Stomach (tissue), 19 donors: ENCODE measurements at places on chromosomes 5 and 9. TPM values are rescaled to one million over a fixed set of nuclear protein-coding genes. Genes with fewer than 3 reads are reported as not detected.

Gene CAVIN4
- 0.55 TPM for total RNA-seq

DNA sequence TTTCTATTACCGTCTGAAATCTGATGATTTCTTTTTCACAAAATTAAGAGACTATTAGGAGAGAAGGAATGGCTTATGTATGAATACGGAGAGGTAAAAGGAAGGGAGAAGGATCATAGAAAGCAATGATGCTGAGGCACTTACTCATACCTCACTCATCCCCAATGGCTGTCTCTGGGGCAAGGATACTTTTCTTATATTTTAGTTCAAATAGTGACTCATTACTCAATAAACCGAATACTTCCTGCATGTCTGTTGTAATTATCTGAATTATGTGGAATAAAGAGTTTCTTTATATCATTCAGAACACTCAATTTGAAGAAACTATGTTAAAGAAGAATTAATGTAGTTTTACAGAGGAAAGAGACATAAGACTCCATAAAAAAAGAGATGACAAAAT is 284.5 kb upstream of the NUDT12 start:
- H3K4me1 ChIP-seq, result no peaks in the 10 kb centered on the region
- no peaks in the 10 kb centered on the region for H3K36me3 ChIP-seq
- H3K4me3 ChIP-seq, result no peak overlapping the region
- no peak for DNase-seq
- no peak overlapping the region for H3K27ac ChIP-seq
- no peaks in the 10 kb centered on the region for H3K27me3 ChIP-seq

DNA sequence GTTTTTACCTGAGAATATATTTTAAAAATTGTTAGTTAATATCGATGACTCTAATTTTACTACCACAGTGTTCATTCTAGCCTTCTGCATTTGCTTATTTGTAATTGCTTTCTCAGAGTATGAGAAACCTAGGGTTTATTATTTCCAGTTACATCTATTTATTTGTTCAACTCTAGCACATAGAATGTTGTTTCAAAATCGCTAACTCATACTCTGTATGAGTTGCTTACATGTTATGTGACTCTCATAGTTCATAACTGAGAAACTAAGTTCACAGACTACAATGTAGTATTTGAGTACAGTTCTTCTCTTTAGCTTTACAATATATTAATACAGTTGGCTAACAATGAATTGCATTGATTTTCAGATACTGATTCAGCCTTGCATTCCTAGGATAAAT is 103.2 kb downstream of the MACROH2A1 start:
- no peak overlapping the region for H3K4me3 ChIP-seq
- no peak overlapping the region for H3K27ac ChIP-seq
- H3K4me1 ChIP-seq, result no peaks in the 10 kb centered on the region
- no peaks in the 10 kb centered on the region for H3K27me3 ChIP-seq
- no peak for DNase-seq

DNA sequence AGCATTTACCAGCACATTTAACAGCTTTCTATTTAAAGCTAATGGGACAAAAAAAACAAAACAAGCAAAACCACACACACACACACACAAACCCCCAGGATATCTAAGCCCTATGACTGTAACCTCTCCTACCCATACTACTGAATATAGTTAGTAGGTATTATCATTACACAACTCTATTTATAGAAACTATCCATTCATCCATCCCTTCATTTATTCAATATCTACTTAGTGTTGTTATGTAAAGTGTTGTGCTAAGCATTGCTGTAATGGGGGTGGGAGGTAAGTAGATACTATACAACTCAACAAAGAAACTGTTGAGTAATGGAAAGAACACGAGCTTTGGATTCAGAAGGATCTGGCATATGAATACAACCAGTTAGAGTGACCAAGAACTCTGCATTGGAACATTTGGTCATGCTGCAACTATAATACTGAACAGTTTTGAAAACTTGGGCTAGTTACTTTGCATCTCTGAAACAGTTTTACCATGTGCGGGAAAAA is 82.3 kb upstream of the ZNF608 start:
- no peak overlapping the region for H3K27ac ChIP-seq
- H3K4me1 ChIP-seq, result peaks cover 5% of the 10 kb centered on the region
- no peak overlapping the region for H3K4me3 ChIP-seq
- no peak for DNase-seq

Gene RASGRF2
- 9.0 TPM for total RNA-seq

DNA sequence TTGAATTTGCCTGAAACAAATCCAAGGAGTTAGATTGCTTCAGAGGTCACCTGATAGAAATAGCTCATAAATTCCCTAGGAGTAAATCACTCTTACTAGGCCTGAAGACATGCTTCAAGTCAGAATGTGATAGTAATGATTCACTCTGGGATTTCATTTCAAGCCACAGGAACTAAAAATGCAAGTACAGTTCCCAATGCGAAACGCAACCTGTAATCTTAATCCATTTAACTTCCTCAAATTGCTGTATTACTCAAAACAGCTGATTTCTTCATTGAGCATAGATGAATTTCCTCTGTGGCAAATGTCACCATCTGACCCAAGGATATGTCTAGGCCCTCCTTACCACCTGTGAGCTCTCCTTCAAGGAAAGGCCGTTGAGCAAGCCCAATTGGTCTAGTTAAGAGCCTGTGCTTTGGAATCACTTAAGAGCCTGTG is 32.1 kb upstream of the IL6ST start:
- H3K4me1 ChIP-seq, result peaks cover 14% of the 10 kb centered on the region
- H3K36me3 ChIP-seq, result no peaks in the 10 kb centered on the region
- H3K27ac ChIP-seq, result no peak overlapping the region
- H3K4me3 ChIP-seq, result no peak overlapping the region
- peak; percentile 10 for DNase-seq
- H3K27me3 ChIP-seq, result no peaks in the 10 kb centered on the region

DNA sequence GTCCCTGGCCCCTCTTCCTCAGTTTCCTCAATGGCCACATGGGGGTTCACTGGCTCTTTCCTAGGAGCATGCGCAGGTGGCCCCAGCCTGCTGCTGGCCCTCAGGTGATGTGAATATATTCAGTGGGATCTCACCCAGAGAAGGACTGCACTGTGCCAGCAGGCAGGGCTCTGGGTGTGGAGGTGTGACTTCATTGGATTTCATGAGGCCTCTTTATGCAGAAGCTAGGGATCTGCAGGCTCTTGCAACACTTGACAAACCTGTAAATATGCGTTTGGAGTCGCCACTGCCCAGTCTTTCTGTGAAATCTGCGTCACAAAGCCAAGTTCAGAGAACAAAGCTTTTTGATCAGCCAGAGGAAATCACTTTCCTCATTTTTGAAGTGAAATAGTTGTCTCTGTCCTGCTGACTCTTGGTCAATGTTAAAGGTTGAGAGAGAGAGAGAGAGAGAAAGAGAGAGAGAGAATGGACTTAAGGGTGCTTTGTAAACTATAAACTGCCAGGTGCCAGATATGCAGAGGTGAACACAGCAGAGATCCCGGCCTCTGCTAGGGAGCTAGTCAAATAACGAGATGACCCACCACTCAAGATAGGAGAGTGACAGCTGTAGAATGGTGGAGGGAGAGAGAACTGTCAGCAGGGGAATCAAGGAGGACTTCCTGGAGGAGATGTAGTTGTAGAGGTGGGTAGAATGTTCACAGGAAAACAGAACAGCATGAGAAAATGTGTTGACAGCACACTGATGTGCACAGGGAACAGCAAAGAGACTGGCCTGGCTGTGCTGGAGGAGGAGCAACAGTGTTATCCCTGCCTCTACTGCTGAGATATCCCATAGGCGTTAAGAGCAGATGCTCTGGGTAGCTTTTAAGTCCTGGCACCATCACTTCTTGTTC is 167.0 kb upstream of the ZNF618 start:
- no peak overlapping the region for H3K4me3 ChIP-seq
- no peaks in the 10 kb centered on the region for H3K36me3 ChIP-seq

- DNase-seq, result no peak
- no peaks in the 10 kb centered on the region for H3K36me3 ChIP-seq
- H3K4me1 ChIP-seq, result no peaks in the 10 kb centered on the region
- H3K4me3 ChIP-seq, result no peak overlapping the region
Measured at GRCh38 chr9:132039284-132039683, 40.4 kb downstream of the MED27 start.

Gene SV2C
- 30.8 TPM for total RNA-seq

DNA sequence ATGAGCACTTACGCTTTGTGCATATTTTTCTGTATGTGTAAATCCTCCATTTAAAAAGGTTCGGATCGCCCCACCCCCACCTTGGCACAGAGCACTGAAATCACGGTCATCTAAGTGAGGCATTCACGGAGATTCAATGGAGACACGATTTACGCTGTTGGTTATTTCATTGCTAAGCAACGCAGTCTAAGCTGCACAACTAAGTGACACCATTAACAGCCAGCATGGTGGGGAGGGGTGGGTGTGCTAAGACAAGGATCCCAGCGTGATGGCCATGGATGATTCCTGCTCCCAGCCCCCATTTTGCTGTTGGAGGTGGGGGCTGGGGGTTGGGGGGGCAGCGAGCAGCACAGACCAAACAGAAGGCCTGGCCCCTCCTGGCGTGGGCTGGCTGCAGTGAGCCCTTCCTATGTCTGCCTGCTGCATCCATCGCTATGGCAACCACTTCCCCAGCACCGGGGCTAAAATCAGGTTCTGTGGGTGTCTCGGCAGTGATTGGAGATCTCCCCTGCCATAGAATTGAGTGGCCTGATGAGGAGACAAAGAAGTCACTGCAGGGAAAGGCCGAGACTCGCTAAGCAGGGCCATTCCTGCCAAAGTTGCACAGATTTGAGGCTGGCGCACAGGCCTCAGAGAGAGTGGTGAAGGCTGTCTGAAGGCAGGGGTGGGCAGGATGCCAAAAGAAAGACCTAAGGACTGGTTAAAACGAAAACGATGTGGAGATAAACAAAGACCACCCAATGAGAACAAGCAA is 14.3 kb upstream of the MARCHF6 start:
- no peaks in the 10 kb centered on the region for H3K27me3 ChIP-seq
- H3K4me3 ChIP-seq, result no peak overlapping the region
- no peaks in the 10 kb centered on the region for H3K36me3 ChIP-seq
- peaks cover 7% of the 10 kb centered on the region for H3K4me1 ChIP-seq

Gene ZNF883
- not detected for total RNA-seq

Gene GPR150
- total RNA-seq, result not detected

DNA sequence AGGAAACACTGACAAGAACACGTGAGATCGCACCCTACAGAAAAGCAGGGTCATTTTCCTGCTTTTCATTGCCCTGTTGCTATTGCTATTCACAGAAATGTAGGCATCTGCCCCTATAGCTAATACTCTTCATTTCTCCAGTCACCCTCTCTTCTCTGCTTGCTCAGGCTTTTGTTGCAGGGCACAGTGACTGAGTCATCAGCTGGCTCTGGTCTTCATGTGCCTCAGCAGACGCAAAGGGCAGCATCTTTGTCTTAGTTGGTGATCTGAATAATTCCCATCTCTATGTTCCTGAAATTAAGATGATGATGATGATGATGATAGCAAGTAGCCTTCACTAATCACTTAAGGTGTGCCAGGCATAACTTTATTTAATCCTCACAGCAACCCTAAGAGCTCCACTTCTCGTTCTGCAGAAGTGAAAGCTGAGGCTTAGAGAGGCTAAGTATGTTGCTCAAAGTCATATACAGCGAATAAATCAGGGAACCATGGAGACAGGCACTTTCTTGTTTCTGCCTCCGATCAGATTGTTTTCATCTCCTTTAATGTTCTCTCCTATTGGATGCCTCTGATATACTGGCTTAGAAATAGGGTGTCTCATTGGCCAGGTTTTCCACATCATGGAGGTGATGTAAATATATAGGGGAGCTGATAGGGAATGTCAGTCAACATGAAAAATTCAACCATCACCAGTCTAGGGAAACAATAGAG is 133.0 kb upstream of the STK32A start:
- DNase-seq, result no peak
- no peak overlapping the region for H3K4me3 ChIP-seq
- H3K27ac ChIP-seq, result no peak overlapping the region
- peaks cover 6% of the 10 kb centered on the region for H3K4me1 ChIP-seq
- no peaks in the 10 kb centered on the region for H3K36me3 ChIP-seq

Gene HAVCR2
- 7.8 TPM for total RNA-seq

Gene GLE1
- 24.6 TPM for total RNA-seq

Gene DMRT3
- not detected for total RNA-seq

DNA sequence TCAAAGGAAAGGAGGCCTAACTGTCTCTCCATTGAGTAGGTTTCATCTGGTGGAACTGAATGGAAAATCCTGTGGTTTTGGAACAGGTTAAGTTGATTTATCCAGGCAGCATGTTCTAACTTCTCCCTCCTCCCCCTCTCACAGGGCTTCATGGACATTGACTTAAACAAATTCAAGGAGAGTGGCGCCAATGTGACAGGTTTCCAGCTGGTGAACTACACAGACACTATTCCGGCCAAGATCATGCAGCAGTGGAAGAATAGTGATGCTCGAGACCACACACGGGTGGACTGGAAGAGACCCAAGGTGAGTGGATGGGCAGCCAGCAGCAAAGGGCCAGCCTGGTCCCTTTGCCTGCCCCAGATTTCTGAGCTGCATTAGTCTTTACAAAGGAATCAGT is 183.9 kb downstream of the GRIA1 start:
- no peaks in the 10 kb centered on the region for H3K36me3 ChIP-seq
- H3K27ac ChIP-seq, result no peak overlapping the region
- H3K27me3 ChIP-seq, result no peaks in the 10 kb centered on the region
- H3K4me3 ChIP-seq, result no peak overlapping the region
- no peak for DNase-seq

- DNase-seq, result peak; percentile 29
- H3K27me3 ChIP-seq, result no peaks in the 10 kb centered on the region
- H3K4me3 ChIP-seq, result no peak overlapping the region
- no peaks in the 10 kb centered on the region for H3K36me3 ChIP-seq
- no peak overlapping the region for H3K27ac ChIP-seq
Measured at GRCh38 chr5:125503946-125504345, 757.5 kb upstream of the ZNF608 start.

Gene PCDHB6
- total RNA-seq, result under 0.01 TPM

GRCh38 chr5:96901384-96901783 is 25.1 kb downstream of the ERAP2 start:
- DNase-seq, result no peak
- no peaks in the 10 kb centered on the region for H3K4me1 ChIP-seq
- peaks cover 40% of the 10 kb centered on the region for H3K36me3 ChIP-seq
- H3K4me3 ChIP-seq, result no peak overlapping the region
